Mammary epithelial cell (primary cell): ENCODE measurements at places on chromosomes 4 and X. TPM values are rescaled to one million over a fixed set of nuclear protein-coding genes. Genes with fewer than 3 reads are reported as not detected.

DNA sequence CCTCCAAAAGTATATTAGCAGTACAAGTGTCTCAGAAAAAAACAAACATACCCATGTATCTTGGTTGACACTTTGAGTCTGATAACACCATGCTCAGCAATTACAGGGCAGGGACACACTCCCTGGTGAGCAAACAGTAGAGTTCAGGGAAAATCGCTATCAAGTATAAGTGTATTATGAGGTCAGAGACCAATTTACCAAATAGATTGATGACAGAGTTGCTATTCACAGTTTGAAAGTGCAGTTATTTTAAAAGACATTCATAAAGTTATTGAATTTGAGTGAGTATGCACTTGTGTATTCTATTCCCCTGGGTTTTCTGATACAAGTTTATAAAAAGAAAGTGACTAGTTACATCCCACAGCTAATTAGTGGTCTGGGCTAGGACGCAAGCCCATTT lies 10.2 kb upstream of the LONRF3 start:
- no peak for DNase-seq

CTAG2 gene
- not detected for polyA plus RNA-seq

DNA sequence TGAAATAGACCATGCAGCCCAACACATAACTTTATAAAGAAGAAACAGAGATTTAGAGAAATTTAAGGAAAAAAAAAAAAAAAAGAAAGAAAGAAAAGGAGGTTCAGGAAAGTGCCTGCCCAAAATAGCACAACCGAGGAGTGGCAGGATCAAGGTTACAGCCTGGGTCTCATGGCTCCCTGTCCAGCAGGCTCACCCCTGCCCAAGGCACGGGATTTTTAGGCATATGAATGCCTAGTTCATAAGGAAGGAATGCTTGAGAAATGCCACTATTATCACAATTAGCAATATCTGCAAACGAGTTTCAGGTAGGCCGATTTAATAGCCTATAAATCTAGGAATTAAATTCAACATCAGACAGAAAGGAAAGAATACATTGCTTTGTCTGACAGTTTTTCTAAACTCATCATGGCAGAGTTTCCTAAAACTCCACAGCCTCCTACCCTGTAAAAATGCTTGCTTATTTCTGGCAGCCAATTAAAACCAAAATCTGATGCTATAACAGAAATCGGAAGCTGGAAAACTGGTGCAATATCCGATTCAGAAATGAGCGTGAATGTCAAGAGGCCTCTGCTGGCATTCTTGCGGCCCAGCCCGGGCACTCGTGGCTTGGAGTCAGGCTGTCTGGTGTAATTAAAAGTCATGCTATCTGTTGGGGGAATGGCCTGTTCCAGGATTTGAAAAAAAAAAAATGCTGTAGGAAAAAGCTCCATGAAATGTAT lies 63.5 kb downstream of the GEMIN8 start:
- DNase-seq = no peak

DNA sequence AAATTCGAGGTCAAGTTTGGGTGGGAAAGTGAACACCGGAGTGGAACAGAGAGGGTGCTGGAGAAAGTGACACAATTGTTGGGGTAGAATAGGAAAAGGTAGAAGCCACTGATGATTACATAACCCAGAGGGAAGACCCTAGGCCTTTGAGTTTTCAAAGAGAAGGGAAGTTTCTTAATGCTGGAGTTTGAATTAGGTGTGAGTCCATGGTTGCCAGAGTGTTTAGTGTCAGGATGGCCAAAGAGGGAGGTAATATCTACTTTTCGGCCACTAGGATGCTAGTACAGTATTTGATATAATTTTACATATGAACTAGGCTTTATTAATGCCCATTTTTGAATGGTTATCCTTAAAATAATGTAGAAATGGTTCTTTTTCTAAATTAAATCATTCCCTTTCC lies 5.4 kb downstream of the BCORL1 start:
- DNase-seq = no peak

F8A3 gene
- 0.86 TPM for polyA plus RNA-seq
